ENCODE measurements at places on chromosomes 7 and 10. TPM values are rescaled to one million over a fixed set of nuclear protein-coding genes. Genes with fewer than 3 reads are reported as not detected.

BICC1 gene
- polyA plus RNA-seq = 5.1 TPM

AMZ1 gene
- polyA plus RNA-seq = 2.7 TPM

AGBL3 gene
- polyA plus RNA-seq = 0.16 TPM

PLAC9 gene
- 12.2 TPM for polyA plus RNA-seq

OR2A12 gene
- polyA plus RNA-seq = not detected

ACSL5 gene
- polyA plus RNA-seq = 0.86 TPM

SFTPA1 gene
- not detected for polyA plus RNA-seq

TUBAL3 gene
- not detected for polyA plus RNA-seq

CTAGE4 gene
- polyA plus RNA-seq = not detected

KLLN gene
- 0.26 TPM for polyA plus RNA-seq

COBL gene
- not detected for polyA plus RNA-seq

TMEM139 gene
- polyA plus RNA-seq = 0.07 TPM

CHN2 gene
- polyA plus RNA-seq = not detected

TPK1 gene
- 0.62 TPM for polyA plus RNA-seq

GRCh38 chr7:29853072-29853471 lies 46.8 kb downstream of the WIPF3 start:
- DNase-seq = no peak

DNA sequence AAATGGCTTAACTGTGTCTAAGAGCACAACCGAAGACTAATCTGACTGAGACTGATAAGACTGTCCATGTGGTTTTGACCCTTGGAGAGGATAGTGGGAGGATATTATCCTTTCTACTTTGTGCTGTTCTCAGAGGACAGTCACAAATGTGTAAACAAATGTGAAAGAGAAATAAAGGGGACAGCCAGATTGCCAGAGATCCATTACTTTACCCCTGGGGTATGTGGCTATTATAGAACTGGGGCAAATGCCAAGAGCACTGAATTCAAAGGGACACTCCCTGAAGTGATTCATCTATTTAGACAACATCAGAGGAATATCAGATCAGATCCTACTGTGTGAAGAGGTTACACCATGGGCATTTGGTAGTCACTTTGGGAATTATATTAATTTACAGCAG lies 154.7 kb downstream of the RNLS start:
- DNase-seq = no peak

DNA sequence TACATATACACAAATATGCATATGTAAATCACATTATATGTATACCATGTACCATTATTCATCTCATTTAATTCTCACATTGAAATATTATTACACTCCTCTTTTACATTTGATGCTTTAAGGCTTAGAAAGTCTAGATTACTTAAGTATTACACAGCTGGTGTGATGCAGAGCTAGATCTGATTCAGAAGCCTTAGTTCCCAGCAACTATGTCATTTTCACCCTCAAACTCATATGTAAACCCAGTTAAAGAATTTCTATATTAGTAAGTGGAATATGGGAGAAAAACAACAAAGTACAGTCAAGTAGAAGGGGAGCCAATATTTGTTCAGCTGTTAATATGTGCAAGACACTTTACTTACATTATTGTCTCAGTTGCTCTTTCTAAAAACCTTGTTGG lies 74.3 kb upstream of the CSTF2T start:
- DNase-seq = peak; percentile 73

- DNase-seq = peak; percentile 33
Measured at GRCh38 chr7:22884911-22885788, 62.5 kb upstream of the TOMM7 start.

DNA sequence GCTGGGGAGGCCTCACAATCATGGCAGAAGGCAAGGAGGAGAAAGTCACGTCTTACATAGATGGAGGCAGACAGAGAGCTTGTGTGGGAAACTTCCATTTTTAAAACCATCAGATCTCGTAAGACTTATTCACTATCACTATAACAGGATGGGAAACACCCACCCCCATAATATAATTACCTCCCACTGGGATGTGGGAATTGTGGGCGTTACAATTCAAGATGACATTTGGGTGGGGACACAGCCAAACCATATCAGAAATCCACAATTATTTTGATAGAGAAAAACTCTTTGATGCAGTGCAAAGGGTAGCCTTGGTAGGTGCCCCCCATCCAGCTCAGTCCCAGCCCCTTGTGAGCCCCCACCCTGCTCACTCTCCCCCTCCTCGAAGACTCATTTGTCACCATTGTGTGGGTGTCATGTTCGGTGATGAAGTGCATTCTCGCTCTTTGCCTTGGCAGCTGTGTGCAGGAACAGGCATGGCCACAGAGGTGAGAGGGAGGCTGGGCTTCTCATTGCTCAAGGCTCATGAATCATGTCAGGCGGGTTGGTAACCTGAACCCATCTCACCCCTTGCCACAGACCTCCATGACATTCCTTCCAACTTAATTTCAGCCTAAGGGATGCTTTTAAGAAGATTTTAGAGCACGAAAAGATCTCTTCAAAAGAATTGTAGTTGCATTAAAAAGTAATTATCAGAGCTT lies 75.9 kb downstream of the BUB3 start:
- no peak for DNase-seq

GRCh38 chr10:51217505-51217904 lies 143.2 kb downstream of the PRKG1 start:
- peak; percentile 14 for DNase-seq

- DNase-seq = no peak
Measured at GRCh38 chr7:26081638-26082037, 70.4 kb upstream of the NFE2L3 start.

- DNase-seq = peak; percentile 34
Measured at GRCh38 chr10:61992059-61992460, 90.6 kb downstream of the ARID5B start.

- peak; percentile 32 for DNase-seq
Measured at GRCh38 chr10:26486304-26486703, 48.2 kb downstream of the APBB1IP start.

DNA sequence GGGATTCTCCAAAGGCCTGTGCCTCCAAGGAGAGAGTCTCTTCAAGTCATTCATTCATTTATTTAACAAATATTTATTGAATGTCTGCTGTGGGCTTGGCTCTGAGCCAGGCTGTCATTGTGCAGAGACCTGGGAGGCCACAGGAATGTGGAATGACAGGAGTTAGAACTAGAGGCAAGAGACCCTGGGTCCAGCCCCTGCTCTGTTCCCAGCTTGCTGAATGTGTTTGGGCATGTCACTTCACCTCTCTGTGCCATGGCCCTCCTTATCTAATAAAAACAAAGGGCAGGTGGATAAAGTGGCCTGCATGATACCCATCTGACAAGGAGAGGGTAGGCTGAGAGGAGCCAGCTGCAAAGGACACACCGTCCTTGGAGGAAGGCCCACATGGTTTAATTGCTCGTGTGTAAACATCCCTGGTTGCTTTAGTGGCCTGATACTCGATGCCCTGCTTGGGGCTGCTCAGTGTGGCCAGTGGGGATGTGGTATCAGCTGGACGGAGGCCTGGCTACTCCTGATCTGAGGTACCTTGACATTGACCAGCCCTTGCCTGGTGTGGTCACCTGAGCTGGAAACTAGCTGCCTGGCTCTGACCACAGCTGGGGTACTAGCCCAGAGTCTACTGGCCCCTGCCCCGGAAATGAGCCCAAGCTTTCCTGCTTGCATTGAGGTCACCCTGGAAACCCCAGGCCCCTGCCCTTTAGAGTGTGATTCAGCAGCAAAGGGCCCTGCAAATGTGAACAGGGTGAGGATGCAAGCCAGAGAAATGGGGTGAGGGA lies 116.2 kb downstream of the CDH23 start:
- DNase-seq = no peak

GRCh38 chr7:149286811-149287400 lies 24.9 kb downstream of the ZNF783 start:
- peak; percentile 4 for DNase-seq

GRCh38 chr7:118615681-118616080 lies 391.2 kb downstream of the ANKRD7 start:
- DNase-seq = no peak

DNA sequence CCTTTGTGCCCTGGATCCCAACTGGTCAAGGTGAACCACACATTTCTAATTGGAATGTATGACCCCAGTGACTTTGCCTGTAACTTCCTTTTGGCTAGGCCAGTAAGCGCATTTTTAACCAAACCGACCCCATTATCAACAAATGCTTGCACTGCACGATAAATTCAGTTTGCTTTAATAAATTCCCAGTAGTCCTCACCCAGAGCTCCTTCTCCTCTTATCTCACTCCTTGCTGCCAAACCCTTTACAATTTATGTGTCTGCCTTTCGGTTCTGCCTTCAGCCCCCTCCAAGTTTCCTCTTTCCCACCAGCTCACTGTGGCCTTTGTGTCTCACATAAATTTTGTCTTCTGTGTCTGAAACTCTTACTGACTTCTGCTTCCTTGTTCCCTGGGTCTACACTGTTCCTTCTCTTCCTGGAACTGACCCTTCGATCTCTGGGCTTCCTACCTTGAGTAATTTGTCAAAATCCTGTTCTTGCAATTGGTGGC lies 59.0 kb downstream of the TBXAS1 start:
- no peak for DNase-seq

GRCh38 chr10:102341038-102341688 lies 54.3 kb upstream of the NFKB2 start:
- peak; percentile 10 for DNase-seq

GRCh38 chr10:75616076-75616475 lies 184.7 kb downstream of the LRMDA start:
- DNase-seq = no peak

GRCh38 chr10:71492872-71493271 lies 96.2 kb downstream of the CDH23 start:
- DNase-seq = no peak

- peak; percentile 72 for DNase-seq
Measured at GRCh38 chr10:119103903-119104653, at the start of gene DENND10. TSS of gene DENND10 (plus strand) at chr10:119104113. CDS start at chr10:119104143, 30 bp downstream.

DNA sequence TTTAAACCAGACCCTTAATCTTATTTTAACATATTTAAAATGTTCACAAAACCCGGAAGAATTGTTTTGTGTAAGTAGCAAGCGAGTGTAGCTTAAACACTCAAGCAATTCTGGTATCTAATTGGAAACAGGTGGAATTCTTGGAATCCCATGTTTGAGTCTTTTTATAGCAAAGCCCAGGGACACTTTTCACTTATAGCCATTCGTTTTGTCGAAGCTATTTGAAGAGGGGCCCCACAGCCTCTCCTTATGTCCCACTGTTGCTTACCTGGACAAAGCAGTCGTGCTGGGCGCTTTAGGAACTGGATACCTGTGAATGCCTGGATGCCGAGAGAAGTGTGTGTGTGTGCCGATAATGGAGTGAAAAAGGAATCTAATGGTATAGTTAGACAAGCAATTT lies 3.3 kb downstream of the CUX1 start:
- DNase-seq = no peak

- DNase-seq = peak; percentile 77
Measured at GRCh38 chr10:86931872-86932271, 25.5 kb downstream of the MMRN2 start.

DNA sequence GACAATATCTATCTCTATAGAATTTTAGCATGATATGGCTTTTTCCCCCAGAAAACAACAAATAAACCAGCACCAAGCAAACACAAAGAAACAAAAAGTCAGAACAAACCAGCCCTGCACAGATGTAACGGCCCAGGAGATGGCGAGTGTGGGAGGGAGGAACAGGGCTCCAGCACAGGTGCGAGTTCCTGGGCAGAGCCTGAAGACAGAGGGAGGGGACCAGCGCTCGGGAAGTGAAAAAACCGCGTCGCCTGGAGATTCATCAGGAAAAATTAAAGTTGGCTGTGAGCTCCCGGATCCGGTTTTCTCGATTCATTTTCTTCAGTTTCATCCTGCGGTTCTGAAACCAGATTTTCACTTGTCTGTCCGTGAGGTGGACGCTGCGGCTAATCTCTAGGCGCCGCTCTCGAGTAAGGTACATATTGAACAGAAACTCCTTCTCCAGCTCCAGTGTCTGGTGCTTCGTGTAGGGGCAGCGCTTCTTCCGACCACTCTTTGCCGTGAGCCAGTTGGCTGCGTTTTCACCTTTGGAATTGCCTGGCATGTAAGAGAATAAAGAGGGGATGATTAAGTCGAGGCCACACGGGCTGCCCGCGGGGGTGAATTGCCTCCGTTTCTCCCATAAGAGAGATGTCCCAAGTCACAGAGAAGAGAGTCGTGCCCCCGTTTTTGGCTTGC lies 2.3 kb downstream of the HOXA10 start:
- no peak for DNase-seq

- peak; percentile 44 for DNase-seq
Measured at GRCh38 chr10:67819768-67820204, 18.2 kb downstream of the DNAJC12 start.

DNA sequence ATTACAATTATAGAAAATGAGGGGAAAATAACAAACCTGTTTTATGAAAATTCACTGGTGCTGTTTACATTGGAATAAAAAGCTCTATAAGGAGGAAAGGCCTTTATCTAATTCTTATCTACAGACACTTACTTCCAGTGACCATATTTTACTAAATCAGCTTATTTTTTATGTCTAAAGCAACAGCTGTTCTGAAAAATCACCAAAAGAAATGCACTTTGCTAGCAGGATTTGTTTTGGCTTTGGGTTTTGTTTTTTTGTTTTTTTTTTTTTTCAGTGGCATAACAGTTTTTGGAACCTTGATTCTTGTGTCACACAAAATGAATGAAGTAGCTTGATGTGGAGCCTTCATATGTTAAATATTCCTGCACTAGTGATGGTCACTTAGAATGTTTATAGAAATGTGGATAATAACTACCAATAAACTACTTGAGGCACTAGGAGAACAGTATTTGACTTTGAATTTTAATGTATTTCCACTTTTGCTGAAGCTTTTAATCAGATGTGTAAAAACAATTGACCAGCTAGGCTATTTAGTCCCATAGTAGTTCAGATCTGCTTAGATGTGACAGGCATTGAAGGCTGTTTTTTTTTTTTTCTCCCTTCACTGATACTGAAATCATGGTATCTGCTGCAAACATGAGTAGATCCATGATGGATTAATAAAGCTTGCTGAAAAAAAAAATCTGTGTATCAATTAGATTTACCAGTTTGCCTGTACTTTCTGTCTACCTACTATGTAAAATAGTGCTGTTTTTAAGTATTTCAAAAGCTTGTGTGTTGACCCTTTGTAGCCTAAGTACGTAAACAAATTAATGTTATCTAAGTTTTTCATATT lies 2.8 kb downstream of the ARL4A start:
- DNase-seq = no peak

- DNase-seq = peak; percentile 58
Measured at GRCh38 chr10:30818010-30818660, 188.6 kb upstream of the LYZL2 start.

DNA sequence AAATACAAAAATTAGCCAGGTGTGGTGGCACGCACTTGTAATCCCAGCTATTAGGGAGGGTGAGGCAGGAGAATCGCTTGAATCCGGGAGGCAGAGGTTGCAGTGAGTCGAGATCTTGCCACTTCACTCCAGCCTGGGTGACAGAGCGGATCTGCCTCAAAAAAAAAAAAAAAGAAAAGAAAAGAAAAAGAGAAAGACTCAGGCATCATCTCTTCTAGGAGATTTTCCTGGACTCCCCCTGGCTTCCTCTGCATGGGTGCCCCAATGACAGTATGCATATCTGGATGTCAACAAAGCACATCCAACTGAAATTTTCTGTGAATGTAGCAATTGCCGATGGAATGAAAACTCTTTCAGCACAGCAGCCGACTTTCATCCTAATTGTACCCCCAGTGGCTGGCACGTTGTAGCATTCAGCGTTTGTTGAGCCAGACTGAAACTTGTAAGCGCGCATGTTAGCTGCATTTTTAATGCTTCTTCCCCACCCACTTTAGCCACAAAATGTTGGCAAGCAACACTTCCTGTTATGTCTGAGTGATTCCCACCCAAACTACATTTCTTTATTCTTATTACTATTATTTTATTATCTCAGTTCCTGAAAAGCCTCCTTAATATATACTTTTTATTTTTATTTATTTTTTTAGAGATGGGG lies 70.2 kb downstream of the PRTFDC1 start:
- peak; percentile 60 for DNase-seq
